ENCODE measurements at places on chromosomes 7 and 10.

DNA sequence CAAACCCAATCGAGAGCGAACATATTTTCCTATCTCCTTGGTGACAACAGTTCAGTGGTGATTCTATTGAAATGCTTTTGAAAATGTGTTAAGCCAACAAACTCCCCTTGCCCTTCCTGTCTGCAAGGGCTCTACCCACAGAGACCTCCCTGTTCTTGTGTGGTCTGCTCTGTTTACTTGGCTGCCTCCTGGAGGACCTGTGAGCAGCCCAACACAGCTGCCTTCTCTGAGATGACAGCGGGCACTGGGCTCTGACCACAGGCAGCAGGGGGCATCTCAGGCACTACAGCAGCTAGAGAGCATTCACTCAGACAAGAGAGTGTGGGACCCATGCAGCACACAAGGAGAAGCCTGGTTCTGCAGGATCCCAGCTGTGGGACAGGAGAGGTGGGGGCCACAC, 416.4 kb downstream of the TCERG1L start:
- no peak for DNase-seq

- no peak for DNase-seq
These were observed 99.8 kb downstream of the AKR1D1 start for GRCh38 chr7:138176060-138176459.

GRCh38 chr10:5970527-5970926, 6.8 kb downstream of the IL15RA start:
- DNase-seq: no peak

DNA sequence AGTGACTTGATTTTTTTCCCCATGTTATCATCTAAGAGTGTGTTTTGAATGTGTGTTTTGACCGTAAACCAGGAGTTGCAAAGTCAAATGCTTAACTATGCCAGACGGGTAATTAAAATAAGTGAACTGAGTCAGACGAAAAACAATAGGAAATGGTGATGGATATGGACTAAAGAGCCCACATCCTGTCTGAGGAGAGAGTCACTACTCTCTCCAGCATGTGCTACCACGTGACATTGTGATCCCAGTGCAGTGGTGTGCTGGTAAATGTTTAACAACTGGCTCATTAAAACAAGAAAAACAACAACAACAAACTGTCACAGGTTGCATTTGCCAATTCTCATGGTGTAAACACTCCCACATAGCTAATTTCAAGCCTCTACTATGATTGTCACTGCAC, 164.3 kb downstream of the SUGCT start:
- no peak for DNase-seq

GRCh38 chr7:129381710-129382484, 52.3 kb upstream of the STRIP2 start:
- DNase-seq: no peak

- DNase-seq: no peak
These were observed 103.5 kb upstream of the CCDC6 start for GRCh38 chr10:60009710-60010383.

DNA sequence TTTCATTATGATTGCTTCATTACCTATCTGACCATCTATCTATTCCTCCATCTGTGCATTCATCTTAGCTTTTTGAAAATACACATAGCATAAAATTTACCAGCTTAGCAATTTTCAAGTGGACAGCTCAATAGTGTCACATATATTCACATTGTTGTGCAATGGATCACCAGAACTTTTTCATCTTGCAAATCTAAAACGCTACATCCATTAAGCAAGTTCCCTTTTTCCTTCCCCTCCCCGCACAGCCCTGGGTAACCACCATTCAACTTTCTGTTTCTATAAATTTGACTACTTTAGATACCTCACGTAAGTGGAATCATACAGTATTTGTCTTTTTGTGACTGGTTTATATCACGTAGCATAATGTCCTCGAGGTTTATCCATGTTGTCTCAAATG, 78.0 kb upstream of the ADRB1 start:
- DNase-seq: no peak

Data from hematopoietic multipotent progenitor cell treated with erythropoietin and hydrocortisone succinate and interleukin-3 and kit ligand, for 8 days (in vitro differentiated cells).